ENCODE measurements at places on chromosomes 5 and 9.

DNA sequence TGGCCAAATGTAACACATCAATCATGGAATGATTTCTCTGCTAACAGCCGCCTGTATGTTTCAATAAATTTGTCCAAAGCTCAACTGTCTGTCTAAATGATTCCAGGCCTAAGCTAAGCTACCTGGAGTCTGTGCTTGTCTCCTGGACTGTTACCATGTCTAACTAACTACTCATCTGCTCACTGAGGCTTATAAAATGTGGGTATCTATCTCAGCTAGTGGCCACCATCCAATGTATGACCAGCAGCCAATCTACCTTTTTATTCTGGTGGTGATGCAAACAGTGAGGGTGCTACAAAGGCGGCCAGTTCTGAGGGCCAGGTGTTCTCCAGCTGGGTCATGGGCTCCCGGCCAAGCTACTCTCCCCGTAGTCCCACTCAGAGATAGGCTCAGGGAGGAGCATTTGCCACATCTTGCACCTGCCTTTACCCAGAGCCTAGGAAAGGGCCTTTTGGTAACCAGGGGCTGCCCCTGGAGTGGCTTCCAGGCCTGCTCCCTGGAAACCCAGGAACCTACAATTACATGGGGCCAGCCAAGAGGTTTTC lies 59.1 kb downstream of the PFDN1 start:
- DNase-seq, result no peak

GRCh38 chr9:37618817-37619216 lies 26.4 kb upstream of the TOMM5 start:
- DNase-seq, result no peak

DNA sequence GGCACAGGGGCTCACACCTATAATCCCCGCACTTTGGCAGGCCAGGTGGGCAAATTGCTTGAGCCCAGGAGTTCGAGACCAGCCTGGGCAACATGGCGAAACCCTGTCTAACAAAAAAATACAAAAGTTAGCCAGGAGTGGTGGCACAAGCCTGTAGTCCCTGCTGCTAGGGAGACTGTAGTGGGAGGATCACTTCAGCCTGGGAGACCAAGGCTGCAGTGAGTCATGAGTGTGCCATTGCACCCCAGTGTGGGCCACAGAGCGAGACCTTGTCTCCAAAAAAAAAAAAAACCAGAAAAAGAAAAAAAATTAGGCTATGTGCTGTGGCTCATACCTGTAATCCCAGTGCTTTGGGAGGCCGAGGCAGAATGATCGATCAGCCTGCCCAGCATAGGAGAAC lies 58.5 kb upstream of the EIF4EBP3 start:
- DNase-seq, result no peak

- peak; percentile 66 for DNase-seq
These were observed 13.7 kb downstream of the GLRX start for GRCh38 chr5:95808686-95809413.

DNA sequence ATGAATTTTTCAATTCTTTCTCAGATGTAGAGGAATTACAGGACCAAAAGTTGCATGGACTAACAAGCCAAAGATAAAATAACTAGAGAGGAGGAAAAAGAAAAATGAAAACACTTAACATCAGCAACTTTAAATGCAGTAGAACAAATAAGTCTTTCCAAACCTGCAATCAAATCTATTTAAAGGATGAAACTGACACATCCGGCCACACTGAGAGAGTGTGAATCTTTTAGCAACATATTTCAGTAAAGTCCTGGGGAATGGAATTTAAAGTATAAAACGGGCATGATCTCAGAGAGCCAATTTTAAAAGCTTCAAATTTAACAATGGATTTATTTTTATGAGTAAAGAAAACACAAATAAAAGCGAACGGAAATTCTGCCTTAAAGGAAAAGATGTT lies 17.1 kb downstream of the CAST start:
- DNase-seq, result no peak

GRCh38 chr5:143807401-143807800 lies 4.6 kb upstream of the HMHB1 start:
- DNase-seq, result no peak

DNA sequence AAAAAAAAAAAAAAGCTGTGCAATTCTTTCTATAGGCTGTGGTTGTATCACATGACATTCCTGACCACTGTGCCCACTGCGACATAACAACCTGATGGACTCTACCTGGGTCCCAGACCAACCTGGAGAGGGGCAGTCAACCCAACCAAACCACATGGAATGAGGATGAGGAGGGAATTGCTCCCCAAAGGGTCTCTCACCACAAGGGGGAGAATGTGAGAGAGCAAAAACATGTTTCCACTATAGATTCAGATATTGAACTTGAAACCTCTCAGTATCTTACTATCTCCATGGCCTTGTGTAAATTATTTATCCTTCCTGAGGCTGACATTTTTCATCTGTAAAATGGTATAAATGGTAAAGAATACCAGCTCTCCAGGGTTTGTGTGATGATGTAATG lies 66.9 kb upstream of the SV2C start:
- DNase-seq, result no peak

- DNase-seq, result peak; percentile 36
These were observed 206.4 kb downstream of the C9orf50 start for GRCh38 chr9:129414377-129414992.

DNA sequence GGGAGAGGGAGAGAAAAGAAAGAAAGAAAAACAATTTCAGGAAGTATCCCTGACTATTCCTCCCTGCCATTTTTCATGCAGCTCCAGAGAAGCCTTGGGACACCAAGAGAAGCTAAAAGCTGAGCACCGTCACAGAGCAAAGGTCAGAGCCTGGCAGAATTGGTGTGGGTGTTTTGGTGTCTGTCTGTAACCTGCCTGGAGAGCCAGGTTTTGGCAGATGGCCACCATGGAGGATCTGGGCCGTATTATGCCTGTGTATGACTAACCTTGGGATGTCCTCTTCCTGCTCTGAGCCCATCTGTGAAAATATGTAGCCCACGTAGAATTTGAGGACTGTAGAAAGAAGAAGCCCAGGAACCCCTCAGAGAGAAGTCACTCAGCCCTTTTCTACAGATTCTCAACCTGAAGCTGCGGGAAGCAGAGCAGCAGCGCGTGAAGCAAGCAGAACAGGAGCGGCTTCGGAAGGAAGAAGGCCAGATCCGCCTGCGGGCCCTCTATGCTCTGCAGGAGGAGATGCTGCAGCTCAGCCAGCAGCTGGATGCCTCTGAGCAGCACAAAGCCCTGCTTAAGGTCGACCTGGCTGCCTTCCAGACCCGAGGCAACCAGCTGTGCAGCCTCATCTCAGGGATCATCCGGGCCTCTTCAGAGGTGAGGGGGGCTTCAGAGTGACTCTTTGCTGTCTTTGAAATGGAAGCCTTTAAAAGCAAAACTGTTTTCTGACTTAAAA lies 18.8 kb downstream of the GLE1 start:
- DNase-seq, result no peak

- DNase-seq, result peak; percentile 58
These were observed 15.0 kb upstream of the PTBP3 start for GRCh38 chr9:112348257-112349007.

- no peak for DNase-seq
These were observed 4.4 kb downstream of the NSMF start for GRCh38 chr9:137454597-137455358.

DNA sequence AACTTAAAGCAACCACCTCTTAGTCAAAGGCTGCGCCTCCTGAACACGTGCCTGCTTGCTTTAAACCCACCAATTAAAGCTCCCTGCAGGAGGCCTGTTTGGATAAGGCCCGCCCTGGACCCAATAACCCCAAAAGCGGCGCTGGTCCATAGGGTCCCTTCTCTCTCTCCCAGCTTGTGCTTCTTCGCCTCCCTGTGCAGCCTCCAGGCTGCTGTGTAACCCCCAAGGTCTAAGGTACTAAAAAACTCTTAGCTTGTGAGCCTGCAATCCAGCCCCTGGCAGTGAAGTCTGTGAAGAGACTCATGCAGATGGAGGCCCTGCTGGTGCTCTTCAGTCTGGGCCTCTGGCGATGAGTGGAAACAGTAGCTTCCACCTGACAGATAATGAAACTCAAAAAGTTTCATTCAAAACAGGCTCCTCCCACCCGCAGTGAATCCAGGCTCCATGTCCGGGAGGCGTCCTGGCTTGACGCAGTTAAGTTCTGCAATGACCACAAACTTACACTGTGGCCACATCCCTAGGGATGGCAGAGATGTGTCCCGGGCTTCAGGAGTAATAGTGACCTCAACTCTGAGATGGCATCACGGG lies 97.3 kb downstream of the PRRT1B start:
- DNase-seq, result no peak

- DNase-seq, result no peak
These were observed 51.2 kb downstream of the USP20 start for GRCh38 chr9:129886226-129887174.

All from activated T-helper 1 cell treated with Interleukin-2 at 50 U/mL for 16 hours (primary cell).